Effector CD4-positive, alpha-beta T cell (primary cell): ENCODE measurements at places on chromosomes 5 and 9.

DNA sequence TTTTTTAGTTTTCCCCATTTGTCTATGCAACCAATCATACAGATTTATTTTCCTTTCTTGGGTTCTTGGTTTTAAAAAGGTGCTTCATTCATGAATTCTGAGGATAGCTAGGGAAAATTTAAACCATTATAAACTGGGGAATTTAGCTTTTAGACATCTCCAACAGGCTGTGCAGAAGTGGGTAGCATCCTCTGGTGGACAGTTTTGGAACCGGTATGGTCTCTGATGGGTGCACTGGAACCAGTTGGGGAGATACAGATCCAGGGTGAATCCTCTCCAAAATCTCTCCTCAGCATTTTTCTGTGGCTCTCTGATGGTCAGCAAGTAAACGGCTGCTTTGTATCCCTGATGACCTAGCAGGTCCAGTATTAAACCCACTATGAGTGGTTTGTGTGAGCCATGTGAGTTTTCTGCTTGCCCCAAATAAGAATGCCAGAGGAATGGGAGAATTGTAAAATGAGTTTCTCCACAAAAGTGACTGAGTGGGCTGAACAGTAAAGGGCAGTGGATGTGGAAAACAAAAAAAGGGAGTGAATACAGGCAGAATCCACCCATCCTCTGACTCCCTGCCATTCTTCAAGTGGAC lies 9.1 kb upstream of the DNAJC25 start:
- no peak for DNase-seq

DNA sequence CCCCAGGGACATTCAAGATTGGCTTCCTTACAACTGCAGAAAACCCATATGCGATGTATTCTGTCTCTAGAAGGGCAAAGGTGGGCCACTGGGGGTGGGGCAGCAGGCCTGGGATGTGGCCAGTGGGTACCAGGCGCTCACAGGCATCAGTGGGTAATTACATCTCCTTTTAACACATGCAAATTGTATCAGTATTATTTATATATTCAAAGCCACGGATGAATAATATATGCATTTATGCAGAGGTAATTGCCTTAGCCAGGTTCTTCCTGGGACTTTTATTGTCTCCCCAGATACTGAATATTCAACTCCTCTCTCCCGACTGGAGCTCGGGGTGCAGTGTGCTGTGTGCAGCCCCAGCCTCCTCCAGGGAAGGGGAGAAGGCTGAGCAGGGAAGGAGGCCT lies 109.4 kb upstream of the MVB12B start:
- no peak for DNase-seq

- no peak for DNase-seq
Observed at GRCh38 chr5:95281226-95281625, 3.7 kb downstream of the MCTP1 start.

DNA sequence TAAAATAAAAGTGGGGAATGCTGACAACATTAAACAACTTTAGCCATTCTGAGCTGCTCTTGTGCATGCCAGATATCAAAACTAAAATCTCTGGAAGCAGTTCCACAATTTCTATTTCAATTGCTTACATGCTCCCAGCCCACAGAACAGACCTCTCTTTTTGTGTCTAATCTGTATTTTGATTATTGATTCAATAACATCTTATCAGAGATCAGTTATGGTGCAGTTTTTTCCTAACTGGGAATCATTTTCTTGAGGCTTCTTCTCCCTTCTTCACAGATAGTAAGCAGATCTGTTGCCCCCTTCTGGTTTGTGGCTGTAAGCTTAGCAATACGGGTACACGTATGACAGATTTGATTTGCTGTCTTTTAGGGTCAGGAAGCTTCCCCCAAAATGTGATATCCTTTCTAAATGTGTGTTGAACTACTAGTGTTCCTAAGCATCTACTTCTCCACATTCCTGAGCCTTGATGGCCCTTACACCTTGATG lies 39.4 kb downstream of the MRPS27 start:
- no peak for DNase-seq

DNA sequence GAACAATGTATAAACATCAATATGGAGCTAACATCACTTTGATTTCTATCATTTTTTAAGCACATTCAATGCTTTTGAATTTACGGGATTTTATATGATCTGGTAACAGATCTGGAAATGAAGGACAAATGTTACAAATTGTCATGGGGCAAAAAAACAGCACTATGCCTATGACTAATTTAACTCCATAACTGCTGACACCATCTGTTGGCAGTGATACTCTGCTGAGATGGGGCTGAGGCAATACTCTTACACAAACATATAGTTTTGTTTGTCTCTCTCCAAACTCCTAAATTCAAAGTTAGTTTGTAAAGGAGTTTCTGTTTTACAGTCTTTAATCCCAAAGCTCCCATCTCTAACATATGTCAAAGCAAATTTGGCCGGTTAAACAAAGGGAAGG lies 132.5 kb upstream of the FER start:
- no peak for DNase-seq

DNA sequence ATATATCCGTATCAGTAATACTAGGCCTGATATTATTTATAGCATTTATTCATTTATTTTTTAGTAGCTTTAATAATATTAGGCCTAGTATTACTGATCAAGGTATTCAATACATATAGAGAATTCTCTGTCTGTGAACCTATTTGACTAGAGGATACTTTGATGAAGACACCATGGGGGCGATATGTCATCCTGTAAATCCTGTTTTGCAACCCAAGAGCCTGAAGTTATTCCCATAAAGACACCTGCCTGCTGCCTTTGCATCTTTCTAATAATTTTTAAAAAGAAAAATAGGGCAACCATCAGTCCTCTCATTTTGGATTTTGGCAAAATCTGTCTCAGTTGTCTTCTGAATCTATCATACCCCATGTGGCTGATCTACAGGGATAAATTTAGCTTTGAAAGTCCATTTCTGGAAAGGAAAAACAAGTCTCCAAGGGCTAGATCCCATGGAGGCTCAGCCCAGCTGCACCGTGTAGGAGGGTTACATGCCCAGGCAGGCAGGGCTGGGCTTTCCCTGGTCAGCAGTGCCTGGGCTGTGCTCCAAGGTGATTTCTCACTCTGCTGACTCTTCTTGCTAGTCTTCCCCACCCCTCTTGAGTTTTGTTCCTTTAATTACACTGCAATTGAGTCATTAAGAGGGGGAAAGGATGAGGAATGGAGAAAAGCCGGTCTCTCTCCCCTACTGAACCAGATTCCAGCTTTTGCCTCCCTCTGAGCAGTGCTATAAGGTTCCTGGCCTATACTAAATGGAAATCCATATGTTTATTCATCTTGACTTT lies 169.0 kb downstream of the TRIM32 start:
- no peak for DNase-seq

- DNase-seq = no peak
Observed at GRCh38 chr5:156920042-156920860, 42.8 kb downstream of the TIMD4 start.

DNA sequence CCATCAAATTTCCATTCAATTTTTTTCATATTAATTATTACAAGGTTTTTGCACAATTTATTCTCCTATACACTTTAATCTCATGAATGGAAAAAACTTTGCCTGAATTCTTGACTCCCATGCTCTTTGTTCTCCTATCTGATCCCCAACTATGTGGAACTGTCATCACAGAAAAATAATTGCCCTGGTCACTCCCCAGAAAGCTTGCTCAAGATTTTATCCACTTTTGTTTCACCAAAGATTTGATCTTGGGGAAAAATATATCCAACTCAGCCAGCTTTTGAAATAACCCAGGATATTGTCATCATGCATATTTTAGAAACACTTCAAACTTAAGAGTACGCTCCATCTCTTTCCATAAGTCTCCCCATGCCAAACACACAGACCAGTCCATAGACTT lies 77.7 kb upstream of the PPP2R2B start:
- DNase-seq = no peak

DNA sequence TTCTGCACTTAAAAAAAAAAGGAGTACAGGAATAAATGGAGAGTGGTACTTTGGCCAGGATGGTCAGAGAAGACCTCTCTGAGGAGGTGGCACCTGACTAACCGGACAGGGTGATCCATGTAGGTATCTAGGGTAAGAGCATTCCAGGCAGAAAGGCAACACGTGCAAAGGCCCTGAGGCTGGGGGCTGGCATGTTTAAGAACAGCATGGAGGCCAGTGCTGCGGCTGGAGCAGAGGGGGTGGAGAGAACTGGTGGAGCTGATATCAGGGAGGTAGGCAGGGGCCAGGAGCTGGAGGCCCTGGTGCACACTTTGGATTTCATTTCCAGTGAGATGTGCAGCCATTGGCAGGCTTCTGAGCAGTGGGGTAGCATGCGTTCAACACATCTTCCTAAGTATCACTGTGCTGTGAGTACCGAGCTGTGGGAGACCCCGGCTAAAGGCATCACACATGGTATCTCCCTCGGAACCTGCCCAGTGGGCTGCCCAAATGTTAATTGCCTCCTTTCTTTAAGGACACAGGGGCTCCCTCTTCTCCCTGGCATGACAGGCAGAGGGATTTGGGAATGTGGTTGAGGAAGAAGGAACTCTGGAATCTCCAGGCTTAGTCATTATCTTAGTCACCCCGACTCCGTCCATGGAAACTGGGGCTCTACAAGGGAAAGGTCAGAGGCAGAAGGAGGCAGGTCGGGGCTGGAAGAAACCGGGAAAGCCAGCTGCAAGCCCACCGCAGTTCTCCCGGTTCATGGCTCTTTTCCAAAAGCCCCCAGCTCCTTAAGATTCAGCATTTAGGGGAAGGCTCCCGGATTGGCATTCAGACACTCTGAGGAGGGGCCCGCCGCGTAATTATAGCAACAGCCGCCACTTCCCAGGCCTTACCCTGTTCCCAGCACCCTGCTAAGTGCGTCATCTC lies 18.6 kb downstream of the SLC6A7 start:
- DNase-seq = no peak

DNA sequence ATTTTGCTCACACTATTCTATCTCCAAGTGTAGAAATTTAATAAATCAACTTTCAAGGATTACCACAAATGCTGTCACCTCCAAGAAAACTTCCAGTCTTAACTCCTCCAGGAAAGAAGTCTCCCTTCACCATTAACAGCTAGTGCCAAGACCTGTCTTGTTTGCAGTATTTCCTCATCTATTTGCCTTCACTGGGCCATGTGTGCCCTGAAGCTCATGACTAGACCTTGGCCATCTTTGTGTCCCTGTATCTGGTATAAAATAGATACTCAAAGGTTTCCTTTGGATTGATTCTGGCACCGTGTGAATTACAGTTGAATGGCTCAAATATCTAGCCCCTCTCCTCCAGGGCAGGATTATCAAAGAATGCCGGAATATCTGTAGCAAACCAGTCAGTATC lies 346.7 kb upstream of the KLF4 start:
- DNase-seq = no peak

DNA sequence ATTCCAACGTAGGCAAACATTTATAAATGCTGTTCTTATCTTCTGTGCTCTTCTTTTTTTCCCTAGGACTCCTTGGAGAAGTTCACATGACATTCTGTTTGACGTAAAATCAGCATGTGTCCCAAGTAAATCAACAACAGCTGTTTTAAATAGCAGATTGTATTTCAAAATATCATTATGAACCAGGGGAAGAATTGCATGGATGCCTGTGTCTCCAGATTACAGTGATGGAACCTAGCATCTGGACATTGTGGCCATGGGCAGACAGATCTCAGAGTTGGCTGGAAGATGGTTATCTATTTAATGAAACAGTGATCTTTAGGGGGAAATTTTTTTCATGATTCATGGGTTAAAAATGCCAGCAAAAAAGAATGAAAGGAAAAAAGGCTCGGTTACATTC lies 222.0 kb downstream of the MAN2A1 start:
- DNase-seq = no peak

GRCh38 chr5:33059081-33059480 lies 348.0 kb downstream of the NPR3 start:
- DNase-seq = no peak

DNA sequence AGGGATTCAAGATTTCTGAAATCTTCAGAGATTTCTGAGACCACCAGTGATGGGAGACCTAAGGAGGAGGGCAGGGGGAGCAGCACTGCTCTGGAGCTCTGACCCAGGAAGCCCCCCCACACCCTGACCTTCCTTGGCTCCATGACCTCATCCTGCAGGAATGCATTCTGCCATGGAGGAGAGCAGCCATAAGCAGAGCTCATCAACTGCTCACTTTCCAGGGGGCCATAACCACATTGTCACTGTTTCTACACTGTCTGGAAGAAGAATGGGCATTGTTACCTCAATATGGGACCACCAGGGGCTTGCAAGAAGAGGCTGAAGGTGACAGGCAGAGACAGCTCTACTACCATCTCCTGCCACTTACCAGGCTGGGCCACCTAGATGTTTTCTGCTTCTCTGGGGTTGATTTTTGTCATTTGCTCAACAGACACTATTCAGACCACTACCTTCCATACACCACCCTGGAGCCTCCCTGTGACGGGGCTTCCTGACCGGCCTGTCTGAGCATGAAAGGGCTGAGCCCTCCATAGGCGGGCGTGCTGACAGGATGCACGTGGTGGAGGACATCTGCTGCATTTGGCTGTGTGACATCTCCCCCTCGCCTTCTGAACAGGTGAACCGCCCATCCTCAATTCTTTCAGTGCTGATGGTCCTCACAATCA lies 2.3 kb upstream of the TSC1 start:
- DNase-seq = no peak

DNA sequence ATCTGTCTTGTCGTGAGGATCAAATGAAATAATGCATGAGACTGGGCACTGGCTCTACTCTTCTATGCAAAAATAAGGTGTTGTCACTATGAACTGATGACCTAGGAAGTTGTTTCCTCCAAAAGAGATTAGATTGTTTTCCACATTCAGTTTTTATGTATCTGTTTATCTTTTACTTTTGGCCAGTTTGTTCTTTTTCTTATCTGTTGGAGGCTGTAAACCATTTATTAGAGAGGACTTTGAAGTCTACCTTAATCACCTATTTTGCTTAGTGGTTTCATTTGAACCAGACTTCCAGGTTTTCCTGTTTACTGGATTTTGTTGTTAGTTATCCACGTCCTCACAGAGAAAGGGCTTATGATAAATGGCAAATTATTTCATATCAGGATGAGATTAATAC lies 21.5 kb upstream of the GDA start:
- no peak for DNase-seq

DNA sequence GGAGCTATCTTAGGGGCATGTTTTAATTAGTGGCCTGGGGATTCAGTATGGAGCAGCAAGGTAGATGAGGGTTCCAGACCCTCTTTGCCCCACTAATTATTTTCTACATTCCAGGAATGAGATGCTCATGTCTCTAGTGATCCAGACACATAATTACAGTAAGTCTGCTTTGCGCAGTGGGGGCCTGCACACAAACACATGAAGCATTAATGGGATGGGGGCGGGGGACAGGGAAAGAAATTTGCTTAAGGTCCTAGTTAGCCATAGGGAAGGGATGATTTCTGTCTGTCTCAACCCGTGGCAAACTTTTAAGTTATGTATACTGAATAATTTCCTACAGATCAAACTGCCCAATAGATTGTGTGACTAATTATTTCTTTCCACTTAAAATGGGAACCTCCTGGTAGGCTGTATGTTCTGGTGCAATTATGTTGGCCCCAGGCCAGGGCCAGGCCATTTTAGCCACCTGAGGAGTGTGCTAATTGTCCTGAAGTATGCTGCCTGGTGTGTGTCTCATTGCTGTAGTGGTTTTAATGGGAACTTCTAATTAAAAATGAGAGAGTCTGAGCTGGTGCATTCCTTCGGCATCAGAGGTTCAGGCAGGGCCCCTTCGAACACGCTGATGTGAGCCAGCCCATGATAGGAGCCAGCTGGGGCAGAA lies 134.4 kb downstream of the PTTG1 start:
- no peak for DNase-seq

- DNase-seq = no peak
Observed at GRCh38 chr5:90111364-90112032, 298.1 kb downstream of the CETN3 start.

GRCh38 chr5:88438006-88438405 lies 169.4 kb upstream of the TMEM161B start:
- DNase-seq = no peak

GRCh38 chr5:172142709-172143215 lies 45.3 kb downstream of the STK10 start:
- DNase-seq = no peak
